Stimulated activated CD4-positive, alpha-beta T cell treated with anti-CD3 and anti-CD28 coated beads, Interleukin-1b, Interleukin-23, amount 100 ng/mL, for 4 hours (primary cell): ENCODE measurements at places on chromosomes 5 and 9.

DNA sequence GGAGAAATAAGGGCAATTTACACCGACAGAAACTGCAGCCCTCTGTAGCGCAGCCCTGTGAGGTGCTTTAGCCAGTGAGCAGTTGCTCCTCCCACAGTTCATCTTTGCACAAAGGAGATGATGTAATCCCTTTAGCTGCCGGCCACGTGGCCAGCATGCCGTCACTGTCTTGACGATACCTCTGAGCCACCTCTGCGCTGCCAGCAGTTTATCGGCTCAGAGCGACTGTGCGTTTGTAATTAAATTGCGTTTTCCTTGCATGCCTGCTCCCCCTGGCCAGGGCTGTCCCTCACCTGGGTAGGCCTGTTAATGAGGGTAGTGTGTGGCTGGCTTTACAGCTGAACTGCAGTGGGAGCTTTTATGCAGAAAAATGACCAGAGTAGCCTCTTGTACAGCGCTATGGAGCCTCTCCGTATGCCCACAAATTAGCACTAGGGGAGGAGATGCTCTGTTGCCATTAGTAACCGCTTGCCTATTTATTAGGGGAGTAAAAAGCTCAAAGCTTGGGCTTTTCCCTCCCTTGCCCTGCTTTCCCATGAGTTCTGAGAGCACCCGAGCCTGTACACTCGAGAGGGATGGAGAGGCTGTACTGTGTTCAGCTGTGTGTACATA is 107.0 kb downstream of the TRIO start:
- DNase-seq: no peak

GRCh38 chr5:150945947-150946346 is 41.2 kb upstream of the ZNF300 start:
- no peak for DNase-seq

DNA sequence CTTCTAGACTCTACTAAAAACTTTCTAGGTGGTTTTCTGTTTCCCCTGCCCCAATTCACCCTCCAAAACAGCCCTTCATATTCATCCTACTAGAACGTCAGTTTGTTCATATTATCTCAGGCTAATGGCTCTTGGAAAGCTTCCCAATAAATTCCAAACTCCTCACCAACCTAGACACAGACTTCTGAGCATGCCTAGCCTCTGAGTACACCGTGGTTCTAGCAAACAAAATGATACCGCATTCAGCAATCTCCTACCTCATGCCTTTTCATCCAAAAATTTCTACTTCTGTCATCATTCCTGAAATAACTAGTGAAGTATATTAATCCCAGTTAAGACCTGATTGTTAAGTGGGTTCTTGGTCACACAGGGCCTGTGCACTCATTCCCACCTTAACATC is 46.5 kb upstream of the NR5A1 start:
- DNase-seq: no peak

- no peak for DNase-seq
Measured at GRCh38 chr9:133242241-133242640, 32.8 kb downstream of the ABO start.

GRCh38 chr5:180801596-180802324 is 846 bp downstream of the MGAT1 start:
- DNase-seq: no peak

GRCh38 chr5:171436804-171437285 is 17.4 kb downstream of the FGF18 start:
- DNase-seq: no peak

DNA sequence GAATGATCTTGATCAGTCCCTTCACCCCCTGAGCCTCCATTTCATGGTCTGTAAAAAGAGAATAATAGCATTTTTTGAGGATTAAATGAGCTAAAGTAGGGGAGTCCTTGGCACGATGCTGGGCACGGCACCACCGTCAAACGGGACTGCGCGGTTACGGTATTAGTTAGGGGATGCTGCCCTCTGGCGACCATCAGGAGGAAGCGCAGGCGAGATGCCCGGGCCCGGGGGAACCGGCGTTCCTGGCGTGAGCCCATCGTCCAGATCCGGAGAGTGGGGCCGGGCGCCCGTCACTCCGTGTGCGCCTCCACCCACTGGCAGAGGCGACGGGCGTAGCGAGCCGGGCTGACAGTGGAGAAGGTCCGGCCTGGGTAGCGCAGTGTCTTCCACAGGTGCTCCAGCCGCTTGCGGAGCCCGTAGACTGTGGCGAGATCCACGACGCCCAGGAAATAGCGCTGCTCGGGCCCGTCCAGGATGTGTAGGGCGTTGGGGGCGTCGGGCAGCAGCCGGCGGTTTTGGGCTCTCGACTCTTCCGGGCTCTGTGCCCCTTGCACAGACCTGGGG is 4.8 kb upstream of the ST6GALNAC4 start:
- DNase-seq: peak; percentile 71

DNA sequence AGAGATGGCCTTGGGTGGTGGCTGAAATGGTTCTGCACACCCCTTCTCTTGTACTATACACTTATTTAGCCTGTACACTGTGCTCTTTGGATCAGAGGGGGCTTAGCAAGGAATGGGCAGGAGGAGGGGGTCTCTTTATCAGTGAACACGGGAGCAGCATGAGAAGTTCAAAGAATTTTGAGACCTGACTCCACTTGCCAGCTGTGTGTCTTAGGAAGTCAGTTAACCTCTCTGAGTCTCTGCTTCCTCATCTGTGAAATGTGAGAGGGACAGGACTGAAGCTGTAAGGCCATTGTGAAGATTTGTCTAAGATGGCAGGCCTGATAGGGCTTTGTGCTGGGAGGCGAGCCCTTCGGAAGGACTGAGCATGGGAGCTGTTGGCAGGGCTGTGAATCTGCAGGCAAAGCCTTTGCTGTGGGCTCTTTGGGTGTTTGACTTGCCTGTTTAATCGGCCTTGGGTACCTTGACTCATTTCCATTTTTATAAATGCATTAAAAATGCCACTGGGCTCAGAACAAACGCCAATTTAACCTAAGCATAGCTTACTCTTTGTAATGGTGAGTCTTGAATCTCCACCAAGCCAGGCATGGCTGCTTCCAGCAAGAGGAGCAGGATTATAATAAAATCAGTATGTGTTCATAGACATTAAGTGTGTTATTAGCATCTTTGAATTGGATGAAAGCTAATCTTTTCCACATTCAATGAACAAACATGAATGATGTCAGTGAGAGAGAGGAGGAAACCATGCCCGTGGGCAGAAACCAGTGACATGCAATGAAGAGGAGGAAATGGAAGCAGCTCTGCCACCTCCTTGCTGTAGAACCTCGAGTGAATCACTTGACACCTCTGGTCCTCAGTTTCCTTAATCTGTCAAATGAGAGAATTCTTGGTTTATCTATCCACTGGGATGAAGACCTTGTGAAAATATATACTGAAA is 89.4 kb downstream of the MACROH2A1 start:
- no peak for DNase-seq

DNA sequence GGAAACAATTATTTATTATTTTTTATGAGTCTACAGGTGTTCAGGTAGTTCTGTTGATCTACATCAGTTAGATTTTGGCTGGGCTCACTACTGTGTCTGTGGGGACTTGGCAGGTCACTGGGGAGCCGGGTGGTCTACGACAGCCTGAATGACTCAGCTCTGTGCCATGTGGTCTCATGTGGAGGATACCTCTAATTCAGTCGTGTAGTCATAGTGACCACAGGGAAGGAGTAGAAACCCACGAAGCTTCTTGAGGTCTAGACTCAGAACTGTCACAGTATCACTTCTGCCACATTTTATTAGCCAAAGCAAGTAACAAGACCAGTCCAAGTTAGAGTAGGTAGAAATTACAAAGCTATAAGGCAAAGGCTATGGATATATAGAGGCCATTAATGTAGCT is 64.7 kb upstream of the GRAMD2B start:
- no peak for DNase-seq

- DNase-seq: no peak
Measured at GRCh38 chr9:99113414-99114048, 8.6 kb downstream of the TGFBR1 start.

DNA sequence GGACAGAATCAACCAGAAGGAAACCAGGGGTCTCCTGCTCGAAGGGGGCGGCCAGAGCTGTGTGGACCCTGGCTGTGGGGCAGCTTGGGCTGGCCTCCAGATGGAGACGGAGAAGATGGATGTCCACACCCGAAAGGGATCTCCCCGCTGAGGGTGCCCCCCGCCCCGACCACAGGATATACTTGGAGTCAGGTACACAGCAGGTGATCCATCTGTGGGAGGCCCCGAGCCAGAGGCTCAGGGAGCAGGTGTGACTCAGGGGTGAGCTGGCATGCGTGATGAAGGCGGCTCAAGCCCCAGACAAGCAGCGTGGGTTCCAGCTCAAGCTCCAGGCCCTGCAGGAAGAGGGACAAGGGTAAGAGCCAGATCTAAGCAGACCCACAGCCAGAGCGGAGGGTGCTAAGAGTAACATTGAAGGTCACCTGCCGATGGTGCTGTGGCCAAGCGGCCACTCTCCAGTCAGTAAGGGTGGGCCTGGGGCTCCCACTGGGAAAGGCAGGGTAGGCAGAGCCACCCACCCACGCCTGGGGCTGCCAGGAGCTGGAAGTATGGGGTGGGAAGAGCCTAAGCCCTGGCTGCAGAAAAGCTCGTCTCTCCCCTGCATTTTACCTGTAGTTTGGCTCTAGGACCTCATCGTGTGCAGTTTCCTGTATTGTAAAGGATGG is 30.6 kb upstream of the MVB12B start:
- no peak for DNase-seq

- DNase-seq: peak; percentile 10
Measured at GRCh38 chr9:89919171-89919681, 314.4 kb downstream of the GADD45G start.

GRCh38 chr9:112064871-112065270 is 110.2 kb downstream of the SUSD1 start:
- no peak for DNase-seq

- DNase-seq: no peak
Measured at GRCh38 chr5:78557601-78558000, 91.0 kb downstream of the LHFPL2 start.

- DNase-seq: no peak
Measured at GRCh38 chr5:64947801-64948200, 179.1 kb downstream of the CWC27 start.

DNA sequence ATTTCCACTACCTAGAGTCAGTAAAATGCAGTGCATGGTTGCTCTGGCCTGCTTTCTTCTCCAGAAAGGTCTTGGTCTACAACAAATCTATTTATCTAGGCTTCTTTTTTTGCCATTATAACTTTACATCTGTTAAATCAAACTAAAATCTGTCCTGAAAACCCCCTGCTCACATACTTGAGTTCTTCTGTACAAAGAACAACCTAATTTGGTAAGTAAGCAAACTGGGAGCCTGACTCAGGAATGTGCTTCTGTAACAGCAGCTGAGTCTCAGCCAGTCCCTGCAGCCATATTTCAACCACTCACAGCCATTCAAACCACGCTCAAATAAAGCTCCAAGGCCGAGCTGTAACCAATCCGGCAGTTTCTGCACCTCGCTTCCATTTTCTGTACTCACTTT is 95.8 kb downstream of the PLPP1 start:
- DNase-seq: no peak

DNA sequence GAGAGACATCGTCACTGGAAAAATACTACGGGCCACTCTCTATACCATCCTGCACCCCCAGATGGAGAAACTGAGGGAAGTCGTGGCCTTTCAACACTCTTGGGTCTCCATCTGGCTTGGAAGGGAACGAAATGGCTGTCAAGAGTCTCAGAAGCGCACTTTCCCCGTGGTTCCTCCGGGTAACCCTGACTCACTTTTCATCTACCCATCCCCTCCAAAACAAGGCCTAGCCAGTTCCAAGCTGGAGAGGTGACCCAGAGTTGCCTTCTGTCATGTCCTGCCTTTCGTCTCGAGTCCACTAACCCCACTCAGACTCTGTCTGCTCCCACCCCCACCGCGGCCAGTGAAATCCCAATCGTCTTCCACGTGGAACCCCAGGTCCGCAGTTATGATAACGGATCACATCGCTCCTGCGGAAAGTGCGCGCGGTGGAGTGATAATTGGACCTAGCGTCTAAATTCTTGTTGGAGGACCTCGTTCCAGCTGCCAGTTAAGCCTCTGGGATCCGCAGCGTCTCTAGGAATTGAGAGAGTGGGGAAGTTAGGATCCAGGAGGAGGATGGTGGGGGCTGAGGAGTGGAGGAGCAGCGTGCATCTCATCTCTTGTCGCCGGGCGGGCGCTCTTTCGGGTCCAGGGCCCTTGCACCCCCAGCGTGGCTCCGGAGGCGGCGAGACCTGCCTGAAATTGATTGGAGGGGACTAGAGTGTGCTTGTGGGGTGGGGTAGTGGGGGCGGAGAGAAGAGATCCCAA is 4.6 kb downstream of the CDKN2A start:
- no peak for DNase-seq

DNA sequence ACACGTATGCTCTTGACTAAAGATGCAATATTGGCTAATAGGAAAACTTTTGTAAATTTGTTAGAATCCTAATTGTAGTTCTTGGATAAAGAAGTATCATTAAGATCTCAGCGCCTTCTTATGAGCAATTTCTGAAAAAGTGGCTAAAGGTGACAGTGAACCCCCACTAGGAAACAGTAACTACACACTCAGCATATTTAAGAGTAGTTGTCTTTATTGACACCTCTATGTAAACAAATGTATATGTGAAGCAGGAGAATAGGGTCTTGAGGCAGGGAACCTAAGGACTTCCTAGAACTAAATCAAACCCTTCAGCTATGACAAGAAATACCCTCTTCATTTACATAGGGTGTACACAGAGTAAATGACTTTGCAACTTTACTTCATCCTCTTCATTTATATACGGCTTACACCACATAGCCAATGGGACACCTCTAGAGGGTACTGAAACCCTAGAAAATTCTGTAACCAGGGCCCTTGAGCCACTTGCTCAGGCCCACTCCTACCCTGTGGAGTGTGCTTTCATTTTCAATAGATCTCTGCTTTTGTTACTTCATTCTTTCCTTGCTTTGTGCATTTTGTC is 2.8 kb downstream of the NIPSNAP3A start:
- DNase-seq: no peak

- no peak for DNase-seq
Measured at GRCh38 chr5:37501152-37501551, 122.0 kb downstream of the WDR70 start.

DNA sequence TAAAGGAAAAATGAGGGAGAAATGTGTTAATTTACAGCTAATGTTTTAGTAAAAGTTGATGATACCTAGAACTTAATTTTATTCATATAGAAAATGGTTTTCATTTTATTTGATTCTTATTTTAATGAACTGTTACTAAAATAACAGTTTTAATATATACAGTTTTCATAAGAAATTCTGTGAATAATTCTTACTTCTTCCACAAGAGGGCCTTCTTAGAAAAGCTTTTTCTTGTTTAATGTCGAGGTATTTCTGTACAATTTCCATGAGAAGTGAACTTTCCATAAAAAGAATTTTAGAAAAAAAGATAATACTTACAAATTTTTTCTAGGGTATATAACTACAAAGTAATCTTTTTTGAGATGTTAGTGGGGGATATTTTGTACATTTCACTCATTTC is 73.9 kb downstream of the KLF9 start:
- no peak for DNase-seq

- peak; percentile 5 for DNase-seq
Measured at GRCh38 chr9:92406477-92406876, 2.1 kb upstream of the OGN start.

- no peak for DNase-seq
Measured at GRCh38 chr5:113692466-113692865, 179.0 kb downstream of the YTHDC2 start.
